ENCODE measurements at places on chromosomes 16 and 17. TPM values are rescaled to one million over a fixed set of nuclear protein-coding genes. Genes with fewer than 3 reads are reported as not detected.
A peak's percentile ranks its signal among the peaks of the same experiment; 100 is the strongest.

GPS1 gene
- total RNA-seq = 69.0 TPM

- peak overlapping the region; percentile 97 for H3K27ac ChIP-seq
- no peak for DNase-seq
- peak overlapping the region; percentile 41 for H3K4me3 ChIP-seq
- peaks cover 66% of the 10 kb centered on the region for H3K36me3 ChIP-seq
- H3K27me3 ChIP-seq = no peaks in the 10 kb centered on the region
Observed at GRCh38 chr17:80789356-80789902, 202.2 kb upstream of the CHMP6 start.

- peak overlapping the region; percentile 21 for H3K27ac ChIP-seq
- DNase-seq = no peak
- H3K36me3 ChIP-seq = no peaks in the 10 kb centered on the region
- no peak overlapping the region for H3K4me3 ChIP-seq
Observed at GRCh38 chr16:89448656-89449055, 41.7 kb downstream of the ANKRD11 start.

DNA sequence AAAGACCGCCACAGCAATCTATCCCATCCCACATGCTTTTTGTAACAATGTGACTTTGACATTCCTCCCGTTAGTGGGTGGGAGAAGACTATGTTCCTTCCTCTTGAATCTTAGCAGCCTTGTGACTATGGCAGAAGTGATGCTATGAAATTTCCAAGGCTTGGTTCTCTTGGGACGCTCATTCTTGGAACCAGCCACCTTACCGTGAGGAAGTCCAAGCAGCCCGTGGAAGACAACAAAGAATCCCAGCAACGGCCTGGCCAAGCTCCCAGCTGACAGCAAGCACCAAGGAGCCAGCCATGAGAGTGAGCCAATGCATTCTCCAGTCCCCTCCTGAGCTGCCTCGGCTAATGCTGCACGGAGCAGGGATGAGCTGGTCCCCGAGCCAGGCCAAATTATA, 62.3 kb downstream of the VPS53 start:
- no peak for DNase-seq
- no peak overlapping the region for H3K27ac ChIP-seq
- H3K27me3 ChIP-seq = no peaks in the 10 kb centered on the region
- no peaks in the 10 kb centered on the region for H3K4me1 ChIP-seq
- H3K36me3 ChIP-seq = peaks cover 30% of the 10 kb centered on the region
- H3K4me3 ChIP-seq = no peak overlapping the region

DNA sequence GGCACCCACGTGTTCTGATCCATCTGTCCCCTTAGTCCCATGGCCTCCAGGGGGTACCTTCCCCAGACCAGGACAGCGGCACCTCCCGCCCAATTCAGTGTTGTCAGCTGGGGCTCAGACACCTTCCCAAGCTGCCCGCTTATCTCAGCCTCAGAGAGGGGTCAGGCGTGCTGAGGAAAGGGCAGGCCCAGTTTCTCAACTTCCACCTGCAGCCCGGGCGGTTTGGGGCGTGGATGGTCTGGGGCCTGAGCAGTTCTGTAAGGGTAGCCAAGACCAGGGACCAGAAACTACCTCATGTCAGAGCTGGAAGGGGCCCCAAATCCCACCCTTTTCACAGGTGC, 5.1 kb downstream of the PLCD3 start:
- H3K36me3 ChIP-seq = no peaks in the 10 kb centered on the region
- H3K27me3 ChIP-seq = peaks cover 9% of the 10 kb centered on the region
- H3K27ac ChIP-seq = no peak overlapping the region
- peaks cover 9% of the 10 kb centered on the region for H3K4me1 ChIP-seq
- DNase-seq = no peak
- H3K4me3 ChIP-seq = no peak overlapping the region

GRCh38 chr17:45293413-45294211, 23.2 kb downstream of the MAP3K14 start:
- peaks cover 62% of the 10 kb centered on the region for H3K36me3 ChIP-seq
- H3K4me3 ChIP-seq = no peak overlapping the region
- no peaks in the 10 kb centered on the region for H3K27me3 ChIP-seq
- DNase-seq = no peak

DNA sequence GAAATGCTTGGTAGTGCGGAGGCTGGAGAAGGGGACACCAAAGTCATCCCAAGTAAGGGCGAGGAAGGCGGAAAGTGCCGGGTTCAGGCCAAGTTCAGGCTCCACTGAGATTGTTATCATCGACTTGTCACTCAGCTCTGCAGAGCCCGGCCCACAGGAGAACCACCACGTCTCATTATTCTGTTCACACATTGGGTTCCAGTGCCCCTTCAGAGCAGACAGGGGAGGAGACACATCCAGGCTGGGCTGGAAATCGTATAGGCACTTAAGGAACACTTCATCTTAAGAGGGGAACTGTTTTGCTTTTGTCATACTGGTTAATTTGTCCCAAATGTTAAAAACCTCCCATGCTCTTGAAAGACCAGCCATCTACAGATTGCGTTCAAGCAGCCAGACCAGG, 118.3 kb upstream of the ADAMTS18 start:
- no peaks in the 10 kb centered on the region for H3K4me1 ChIP-seq
- DNase-seq = no peak
- no peak overlapping the region for H3K4me3 ChIP-seq
- H3K36me3 ChIP-seq = no peaks in the 10 kb centered on the region
- H3K27ac ChIP-seq = no peak overlapping the region

DNA sequence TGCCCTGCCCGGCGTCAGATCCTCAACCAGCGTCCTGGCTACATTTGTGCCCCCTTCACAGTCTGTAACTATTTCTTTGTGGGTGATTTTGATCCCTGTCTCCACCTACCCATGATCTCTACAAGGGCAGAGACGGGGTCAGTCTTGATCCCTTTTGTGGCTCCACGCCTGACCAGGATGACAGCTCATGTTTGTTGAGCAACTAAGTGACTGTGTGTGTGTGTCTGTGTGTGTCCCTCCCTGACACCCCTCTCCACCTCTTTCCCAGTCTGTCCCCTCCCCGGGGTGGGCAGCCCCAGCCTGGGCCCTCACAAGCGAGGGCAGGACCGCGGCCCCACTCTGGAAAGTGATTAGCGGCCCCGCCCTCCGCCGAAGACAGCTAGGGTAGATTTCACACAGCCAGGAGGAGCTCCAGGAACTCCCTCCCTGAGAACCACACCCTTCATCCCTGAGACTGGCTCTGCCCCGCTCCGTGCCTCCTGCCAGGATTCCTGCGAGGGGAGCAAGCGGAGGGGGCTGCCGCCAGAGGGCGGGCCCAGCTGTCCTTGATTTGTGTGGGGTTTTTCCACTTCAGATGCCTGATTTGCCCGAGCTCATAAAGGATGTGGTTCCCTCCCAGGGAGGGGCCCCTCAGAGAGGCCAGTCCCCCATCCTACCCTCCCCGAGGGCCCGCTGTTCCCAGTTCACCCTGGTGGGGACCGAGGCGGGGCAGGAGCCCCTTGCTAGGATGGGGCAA, 5.3 kb upstream of the HS3ST6 start:
- DNase-seq = no peak
- no peak overlapping the region for H3K27ac ChIP-seq
- no peak overlapping the region for H3K4me3 ChIP-seq
- peaks cover 3% of the 10 kb centered on the region for H3K4me1 ChIP-seq
- no peaks in the 10 kb centered on the region for H3K36me3 ChIP-seq

- no peaks in the 10 kb centered on the region for H3K4me1 ChIP-seq
- H3K27ac ChIP-seq = no peak overlapping the region
- H3K36me3 ChIP-seq = peaks cover 6% of the 10 kb centered on the region
- no peak for DNase-seq
- no peak overlapping the region for H3K4me3 ChIP-seq
Observed at GRCh38 chr16:53224951-53225533, 170.3 kb downstream of the CHD9 start.

Data from activated CD4-positive, alpha-beta memory T cell treated with anti-CD3 and anti-CD28 coated beads, Interleukin-2, amount 10 ng/mL, durations not matched to agents 7 days and 5 days (primary cell).